ENCODE measurements at places on chromosomes 12 and 14. TPM values are rescaled to one million over a fixed set of nuclear protein-coding genes. Genes with fewer than 3 reads are reported as not detected.

Gene IFNG-AS1
- total RNA-seq, result not detected

Gene SLC7A7
- total RNA-seq, result 10.1 TPM

Gene LRTM2
- total RNA-seq, result not detected

Gene RIPK3
- not detected for total RNA-seq

Gene BMP4
- 3.3 TPM for total RNA-seq

Gene ADAMTS20
- not detected for total RNA-seq

Gene TCP11L2
- 2.5 TPM for total RNA-seq

Gene MAP3K12
- total RNA-seq, result 14.9 TPM

Gene LRRC74A
- not detected for total RNA-seq

Gene DIO3
- not detected for total RNA-seq

Gene MYO1H
- not detected for total RNA-seq
